ENCODE measurements at places on chromosomes 2 and 18.

GRCh38 chr2:98778741-98779483 lies 48.0 kb upstream of the MGAT4A start:
- no peak for DNase-seq

- no peak for DNase-seq
Measured at GRCh38 chr2:39325966-39326365, 82.2 kb upstream of the CDKL4 start.

- no peak for DNase-seq
Measured at GRCh38 chr2:237806334-237806733, 7.8 kb downstream of the RBM44 start.

DNA sequence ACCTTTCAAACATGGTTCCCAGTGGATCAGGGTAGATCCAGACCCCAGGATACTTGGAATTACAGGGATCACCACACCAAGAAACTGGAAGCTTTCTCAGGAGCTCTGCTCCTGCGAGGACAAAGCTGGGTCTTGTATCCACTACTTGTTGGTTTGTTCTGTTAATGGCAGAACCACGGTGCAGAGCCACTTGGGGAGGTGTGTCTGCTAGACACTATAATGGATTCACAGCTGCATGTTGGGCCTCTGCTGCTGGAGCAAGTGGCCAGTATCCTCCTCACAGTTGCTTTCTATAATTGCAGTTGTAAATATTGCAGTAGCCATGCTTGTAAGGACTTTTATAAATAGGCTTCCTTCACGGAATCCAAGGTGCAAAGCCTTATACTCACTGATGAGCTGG lies 12.9 kb downstream of the FOSL2 start:
- DNase-seq, result no peak

GRCh38 chr2:220556658-220557057 lies 929.2 kb downstream of the SLC4A3 start:
- no peak for DNase-seq

GRCh38 chr2:186443851-186444250 lies 42.2 kb upstream of the ZC3H15 start:
- DNase-seq, result no peak

DNA sequence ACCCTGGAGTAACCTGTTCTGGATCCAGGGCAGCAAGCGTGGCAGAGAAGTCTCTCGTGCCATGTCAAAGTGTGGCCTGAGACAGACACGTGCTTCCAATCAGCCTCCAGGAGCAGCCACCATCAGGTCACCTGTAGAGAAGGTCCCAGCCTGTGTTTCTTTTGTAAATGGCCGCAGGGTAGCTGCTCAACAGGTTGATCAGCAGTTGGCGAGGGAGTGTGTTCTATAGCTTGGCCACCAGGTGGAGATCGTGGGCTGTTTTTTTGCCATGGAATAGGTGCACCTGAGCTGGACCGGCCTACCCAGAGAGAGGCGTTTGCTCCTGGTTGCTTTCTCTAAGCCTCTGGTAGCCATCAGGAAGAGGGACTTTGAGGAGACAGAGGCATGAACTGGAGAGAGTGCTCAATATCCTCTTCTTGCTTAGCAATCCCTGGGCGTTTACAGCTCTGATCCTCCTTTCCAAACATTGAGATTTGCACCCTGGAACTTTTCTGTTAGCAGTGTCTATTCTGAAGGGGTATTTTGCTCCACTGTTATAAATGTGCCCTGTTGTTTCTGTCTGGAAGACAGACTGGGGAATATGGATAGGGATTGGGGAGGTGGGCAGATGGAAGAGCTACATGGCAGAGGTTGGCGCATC lies 34.2 kb upstream of the EN1 start:
- peak; percentile 50 for DNase-seq

All from RKO (cell line).